ENCODE measurements at places on chromosomes 7 and 10.
A peak's percentile ranks its signal among the peaks of the same experiment; 100 is the strongest.

DNA sequence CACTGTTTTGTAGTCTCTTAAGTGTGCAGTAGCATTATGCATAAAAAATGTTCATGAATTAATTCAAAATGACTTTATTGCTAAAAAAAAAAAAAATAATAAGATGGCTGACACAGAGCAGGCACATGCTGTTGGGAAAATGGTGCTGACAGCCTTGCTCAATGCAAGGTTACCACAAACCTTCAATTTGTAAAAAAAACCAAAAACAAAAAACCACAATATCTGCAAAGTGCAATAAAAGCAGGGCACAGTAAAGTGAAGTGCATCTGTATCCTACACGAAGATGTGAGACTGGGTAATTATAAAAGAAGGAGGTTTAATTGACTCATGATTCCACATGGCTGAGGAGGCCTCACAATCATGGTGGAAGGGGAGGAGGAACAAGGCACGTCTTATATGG lies 185.8 kb downstream of the USP6NL start:
- DNase-seq, result no peak

DNA sequence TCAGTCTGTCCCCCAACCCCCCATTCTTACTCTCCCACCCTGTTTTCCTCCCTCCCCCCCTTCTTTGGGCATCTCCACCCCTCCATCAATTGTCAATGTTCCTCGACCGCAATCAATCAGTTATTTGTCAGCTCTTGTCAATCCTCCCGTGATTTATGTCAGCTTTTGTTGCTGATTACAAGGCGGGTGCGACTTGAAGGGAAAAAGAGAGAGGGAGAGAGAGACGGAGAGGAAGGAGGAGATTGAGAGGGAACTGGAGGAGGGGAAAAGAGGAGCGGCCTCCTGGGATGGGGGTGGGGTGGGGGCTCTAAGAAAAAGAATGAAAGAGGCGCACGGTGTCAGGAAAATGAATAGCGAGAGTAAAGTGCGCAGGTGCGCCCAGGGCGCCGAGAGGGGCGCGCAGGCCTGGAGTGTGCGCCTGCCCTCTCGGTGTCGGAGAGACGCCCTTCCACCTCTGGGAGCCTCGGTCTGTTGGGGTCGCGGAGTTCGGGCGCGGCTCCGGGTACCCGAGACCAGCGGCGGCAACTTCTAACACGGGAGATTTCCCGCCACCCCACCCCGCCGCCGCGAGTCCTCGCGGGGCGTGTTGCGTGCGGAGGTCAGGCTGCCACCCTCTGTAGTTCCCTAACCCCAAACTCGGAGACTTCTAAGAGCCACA lies 1.1 kb upstream of the ZNF503 start:
- DNase-seq, result no peak

GRCh38 chr10:13633689-13634088 lies 46.9 kb downstream of the PRPF18 start:
- no peak for DNase-seq

DNA sequence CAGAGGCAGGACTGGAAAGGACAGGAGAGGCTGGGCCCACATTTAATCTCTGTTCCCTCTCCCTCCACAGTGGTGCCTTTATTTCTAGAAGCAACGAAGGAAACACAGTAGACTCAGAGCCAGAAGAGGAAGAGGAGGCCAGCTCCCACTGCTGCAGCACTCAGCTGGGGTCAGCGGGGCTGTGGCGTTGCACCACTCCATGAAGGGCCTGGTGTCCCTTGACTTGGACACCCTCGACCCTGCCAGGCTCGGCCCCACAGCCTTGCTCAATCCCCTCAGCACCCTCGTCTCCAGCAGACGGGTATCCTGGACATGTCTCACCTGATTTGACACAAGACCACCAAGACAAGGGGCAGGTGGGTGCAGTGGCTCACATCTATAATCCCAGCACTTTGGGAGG lies 38.8 kb downstream of the PRKAG2 start:
- DNase-seq, result no peak

- no peak for DNase-seq
Measured at GRCh38 chr10:30750971-30751677, 121.6 kb upstream of the LYZL2 start.

DNA sequence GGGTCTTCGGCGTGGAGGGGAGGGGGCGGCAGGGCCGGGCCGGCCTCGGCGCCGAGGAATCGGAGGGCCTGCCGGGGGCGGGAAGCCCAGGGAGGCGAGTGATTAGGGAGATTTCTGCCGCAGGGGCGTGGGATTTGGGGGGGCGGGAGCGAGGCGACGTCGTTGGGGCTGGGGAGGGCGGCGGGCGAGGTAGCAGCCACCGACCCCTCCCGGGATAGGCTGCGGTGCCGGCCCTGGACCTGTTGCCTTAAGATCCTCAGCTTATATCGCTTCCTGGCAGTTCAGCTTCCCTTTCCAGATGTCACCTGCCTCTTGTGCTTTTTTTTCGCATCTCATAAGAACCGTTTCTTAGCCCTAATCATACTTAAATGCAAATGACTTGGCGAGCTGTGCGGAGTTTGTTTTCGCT lies 655 bp downstream of the LMTK2 start:
- DNase-seq, result no peak

DNA sequence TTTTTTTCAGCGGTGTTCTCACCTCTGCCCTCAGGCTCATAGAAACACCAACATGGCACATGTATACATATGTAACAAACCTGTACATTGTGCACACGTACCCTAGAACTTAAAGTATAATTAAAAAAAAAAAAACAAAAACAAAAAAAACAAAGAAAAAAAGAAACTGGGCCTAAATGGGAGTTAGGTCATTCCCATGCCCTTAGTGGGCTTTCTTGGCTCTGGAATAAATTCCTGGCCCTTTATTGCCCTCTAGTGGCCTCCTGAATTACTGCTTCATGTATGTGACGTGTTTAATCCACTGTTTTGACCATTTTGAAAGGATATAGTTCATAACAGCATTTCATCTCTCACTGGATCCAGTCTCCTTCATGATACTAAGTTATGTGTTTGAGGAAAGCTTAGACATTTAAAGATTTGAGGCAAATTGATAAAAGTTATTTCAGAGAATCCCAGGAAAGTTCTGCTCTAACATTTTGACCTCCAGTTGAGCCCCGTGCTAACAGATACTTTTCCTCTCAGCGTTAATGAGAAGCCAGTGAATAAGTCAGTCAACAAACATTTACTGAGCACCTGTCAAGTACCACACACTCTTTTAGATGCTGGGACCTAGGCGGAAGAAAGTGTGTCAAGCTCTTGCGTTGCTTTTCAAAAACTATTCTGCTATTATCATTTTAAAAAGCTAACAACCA lies 54.7 kb upstream of the SYPL1 start:
- peak; percentile 68 for DNase-seq

DNA sequence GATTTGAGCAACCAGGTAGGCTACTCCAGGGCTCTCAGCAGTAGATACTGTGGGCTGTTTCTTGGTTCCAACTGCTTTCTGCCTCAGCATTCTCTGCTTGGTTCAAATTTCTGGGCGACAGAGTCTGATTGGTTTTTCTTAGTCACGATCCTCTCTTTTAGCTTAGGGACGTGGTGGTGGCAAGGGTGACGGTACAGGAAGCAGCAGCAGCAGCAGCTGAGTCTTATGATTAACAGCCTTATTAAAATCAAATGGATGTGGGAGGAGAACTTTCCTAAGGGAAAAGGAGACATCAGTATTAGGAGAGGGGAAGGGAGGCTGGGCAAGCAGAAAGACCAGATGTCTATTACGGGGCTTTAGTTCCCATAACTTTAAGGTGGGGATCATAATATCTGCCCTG lies 156.5 kb upstream of the PLPP4 start:
- no peak for DNase-seq

DNA sequence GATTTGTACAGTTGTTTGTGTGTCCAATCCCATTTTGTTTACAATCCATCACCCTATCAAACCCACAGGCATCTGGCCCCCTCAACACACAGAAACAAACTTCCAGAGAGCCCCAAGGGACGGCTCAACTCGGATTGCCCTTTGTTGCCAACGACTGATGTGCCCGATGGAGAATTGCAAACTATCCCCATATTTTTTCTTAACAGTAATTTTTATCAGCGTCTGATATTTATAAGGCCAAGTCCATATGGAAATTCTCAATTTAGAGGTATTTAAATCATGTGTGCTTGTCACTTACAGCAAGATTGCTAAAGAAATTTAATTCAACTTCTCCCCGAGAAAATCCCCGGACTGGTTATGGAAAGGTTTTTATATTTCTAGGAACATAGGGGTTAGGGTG lies 113.9 kb upstream of the NPS start:
- DNase-seq, result peak; percentile 6

GRCh38 chr10:2488446-2489005 lies 578.8 kb upstream of the PFKP start:
- no peak for DNase-seq

DNA sequence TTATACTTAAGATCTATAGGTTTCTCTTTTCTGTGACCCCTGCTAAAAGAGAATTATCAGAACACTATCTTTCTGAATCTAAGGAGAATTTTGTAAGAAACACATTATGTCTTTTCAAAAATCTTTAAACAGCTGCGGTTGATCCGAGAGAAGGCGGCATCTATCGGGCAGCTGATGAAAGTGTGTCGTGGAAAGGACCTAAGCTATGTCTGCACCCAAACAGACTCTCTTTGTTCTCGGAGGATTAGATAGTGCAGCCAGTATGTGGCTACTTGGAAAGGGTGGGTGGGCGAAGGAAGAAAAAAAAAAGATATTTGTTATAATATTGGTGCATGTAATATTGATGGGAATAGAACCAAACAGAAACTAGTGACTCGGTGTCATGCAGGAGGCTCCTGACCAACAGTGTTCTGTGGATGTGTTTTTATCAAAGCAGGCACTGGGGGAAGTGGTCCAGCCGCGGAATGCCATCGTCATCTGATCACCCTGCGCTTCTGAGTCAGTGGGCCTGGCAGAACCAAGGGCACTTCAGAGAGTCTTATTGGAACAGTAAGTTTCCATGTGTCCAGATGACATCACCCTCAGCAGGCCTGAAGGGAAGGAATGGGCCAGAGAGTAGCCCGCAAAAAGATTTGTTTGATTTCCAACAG lies 509.7 kb upstream of the AKR1E2 start:
- DNase-seq, result no peak

DNA sequence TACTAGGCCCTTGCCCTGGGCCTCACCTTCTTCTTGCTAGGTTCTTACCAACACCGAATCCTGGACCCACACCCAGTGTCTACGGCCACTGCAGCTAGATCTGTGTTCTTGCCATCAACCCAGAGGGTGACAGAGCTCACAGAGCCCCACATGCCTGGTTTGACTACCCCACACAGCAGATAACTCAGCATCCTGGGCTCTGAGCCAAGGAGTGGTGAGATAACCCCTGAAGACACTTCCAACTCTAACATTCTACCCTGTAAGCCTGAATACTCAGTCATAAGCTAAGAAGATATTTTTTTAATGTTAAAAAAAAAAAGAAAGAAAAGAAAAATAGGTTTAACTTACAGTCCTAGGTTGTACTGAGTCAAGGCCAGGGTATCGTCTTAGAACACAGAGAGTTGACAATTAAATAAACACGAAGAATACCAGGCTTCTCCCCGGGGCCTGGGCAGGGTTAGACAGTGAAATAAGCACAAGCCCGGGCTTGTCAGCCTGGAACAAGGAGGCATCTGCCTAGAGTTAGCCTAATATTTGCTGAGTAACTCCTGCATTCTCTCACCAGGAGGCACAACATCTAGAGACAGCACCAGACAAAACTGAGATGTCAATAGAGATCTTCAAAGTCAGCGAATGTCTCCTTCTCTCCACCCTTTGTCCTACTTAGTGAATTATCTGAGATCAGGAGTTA lies 556.5 kb upstream of the LRRN3 start:
- DNase-seq, result no peak

DNA sequence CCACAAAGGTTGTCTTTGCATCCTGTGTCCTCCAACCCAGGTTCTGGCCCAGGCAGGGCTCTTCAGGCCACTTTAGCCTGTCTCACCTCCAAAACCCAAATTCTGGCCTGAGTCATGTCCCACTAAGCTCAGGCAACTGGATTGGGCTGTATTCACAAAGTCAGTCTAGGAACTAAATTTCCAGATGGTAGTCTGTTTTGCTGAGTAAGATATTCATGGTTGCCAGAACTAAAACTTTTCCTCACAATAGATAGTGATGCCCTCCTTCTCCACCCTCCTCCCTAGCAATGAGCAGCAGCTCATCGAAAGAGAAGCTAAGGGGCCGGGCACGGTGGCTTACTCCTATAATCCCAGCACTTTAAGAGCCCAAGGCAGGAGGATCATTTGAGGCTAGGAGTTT lies 2.9 kb upstream of the ZNF713 start:
- no peak for DNase-seq

- peak; percentile 98 for DNase-seq
Measured at GRCh38 chr7:26200444-26201246, at the start of gene HNRNPA2B1. Gene HNRNPA2B1 (minus strand): TSS chr7:26200746. CDS start chr7:26200577, 169 bp downstream.

DNA sequence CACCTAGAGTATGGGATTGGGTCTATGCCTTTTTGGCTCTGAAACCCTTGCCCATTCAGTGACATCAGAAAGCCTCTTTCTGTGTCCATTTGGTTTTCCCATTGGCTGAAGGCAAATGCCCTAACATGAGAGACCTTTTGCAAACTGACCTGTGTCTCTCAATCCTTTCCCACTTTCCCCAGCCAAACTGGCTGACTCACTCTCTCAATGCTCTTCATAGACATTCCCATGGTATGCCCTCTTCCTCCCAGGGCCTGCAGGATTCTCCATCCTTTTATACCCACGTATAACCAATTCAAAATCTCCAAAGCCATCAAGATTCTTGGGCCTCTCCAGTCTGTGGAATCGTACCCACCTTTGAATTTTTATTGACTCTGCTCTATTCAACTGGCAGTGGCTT lies 563.3 kb downstream of the GATA3 start:
- DNase-seq, result no peak

DNA sequence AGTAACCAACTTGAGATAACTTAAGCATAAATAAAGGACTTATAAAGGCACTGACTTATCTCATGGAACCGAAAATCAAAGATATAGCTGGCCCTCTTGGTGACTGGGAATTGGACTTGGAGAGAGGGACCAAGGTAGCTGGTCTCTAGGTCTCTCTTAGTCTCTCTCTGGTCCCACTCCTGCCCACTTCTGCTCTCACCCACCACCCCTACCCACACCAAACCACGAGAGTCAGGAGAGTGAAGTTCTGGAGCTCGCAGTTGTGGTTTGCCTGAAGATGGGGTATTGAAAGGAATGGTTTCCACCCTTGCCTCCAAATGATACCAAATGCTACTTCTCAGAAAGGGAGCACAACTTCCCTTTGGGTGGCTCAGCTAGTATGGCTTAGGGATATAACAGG lies 216.3 kb downstream of the LRMDA start:
- DNase-seq, result no peak

GRCh38 chr10:110265573-110266193 lies 39.0 kb downstream of the SMNDC1 start:
- no peak for DNase-seq

DNA sequence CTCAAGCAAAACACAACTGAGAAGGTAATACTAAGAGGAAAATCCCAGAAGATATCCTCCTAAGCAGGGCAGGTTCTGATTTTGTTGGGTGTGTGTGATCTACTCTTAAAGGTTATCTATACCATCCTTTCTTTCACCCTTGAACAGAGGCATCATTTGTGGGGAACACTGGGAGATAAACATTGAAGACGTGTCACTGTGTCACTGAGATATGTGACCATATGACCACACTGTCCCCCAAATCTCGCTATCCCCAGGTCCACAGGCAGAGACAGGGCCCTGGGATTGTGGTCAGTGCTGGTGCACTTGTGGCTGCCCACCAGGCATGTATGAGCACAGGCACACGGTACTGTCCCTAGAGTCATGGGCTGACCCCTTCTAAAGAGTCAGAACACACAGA lies 30.0 kb downstream of the TECTB start:
- DNase-seq, result no peak

- DNase-seq, result no peak
Measured at GRCh38 chr10:3757638-3758490, 27.1 kb downstream of the KLF6 start.

Data from renal cortex interstitium (tissue), 15 donors.